CD4-positive, alpha-beta T cell treated with Interleukin-2 at 100 ng/mL for 4 hours (primary cell): ENCODE measurements at places on chromosomes 6 and 20.

- DNase-seq: no peak
Measured at GRCh38 chr6:143090314-143091044, 29.8 kb downstream of the AIG1 start.

GRCh38 chr6:5164092-5164491 lies 79.0 kb downstream of the PPP1R3G start:
- no peak for DNase-seq

- peak; percentile 60 for DNase-seq
Measured at GRCh38 chr20:47274401-47275108, 81.9 kb downstream of the ZMYND8 start.

DNA sequence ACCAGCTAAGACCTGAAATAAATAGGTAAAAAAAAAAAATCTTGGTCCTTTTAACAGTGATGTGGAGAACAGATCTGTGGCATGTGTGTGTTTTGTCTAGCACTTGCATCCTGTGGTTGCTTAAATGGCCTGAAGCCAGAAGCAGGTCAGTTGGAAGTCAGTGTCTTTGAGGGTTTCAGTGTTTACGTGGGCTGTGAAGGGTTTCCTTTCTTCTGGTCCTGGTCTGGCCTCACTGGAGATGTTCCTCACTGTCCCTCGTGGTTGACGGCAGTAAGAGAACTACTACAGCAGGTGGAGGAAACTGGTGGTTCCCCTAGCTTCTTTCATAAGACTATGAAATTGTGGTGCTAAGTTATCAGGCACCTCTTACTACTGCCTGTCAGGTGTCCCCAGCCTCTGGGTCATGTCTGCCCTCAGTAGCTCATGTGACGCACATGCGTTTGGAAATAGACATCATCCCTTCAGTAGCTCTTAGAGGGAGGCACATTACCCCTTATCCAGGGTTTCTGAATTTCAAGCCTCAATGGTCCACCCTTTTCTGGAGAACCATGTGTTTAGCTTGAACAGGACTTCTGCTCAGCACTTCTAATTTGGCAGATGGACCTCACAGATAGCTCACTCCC lies 59.4 kb upstream of the SCP2D1 start:
- no peak for DNase-seq

- DNase-seq: no peak
Measured at GRCh38 chr6:76035713-76036112, 36.7 kb downstream of the IMPG1 start.

DNA sequence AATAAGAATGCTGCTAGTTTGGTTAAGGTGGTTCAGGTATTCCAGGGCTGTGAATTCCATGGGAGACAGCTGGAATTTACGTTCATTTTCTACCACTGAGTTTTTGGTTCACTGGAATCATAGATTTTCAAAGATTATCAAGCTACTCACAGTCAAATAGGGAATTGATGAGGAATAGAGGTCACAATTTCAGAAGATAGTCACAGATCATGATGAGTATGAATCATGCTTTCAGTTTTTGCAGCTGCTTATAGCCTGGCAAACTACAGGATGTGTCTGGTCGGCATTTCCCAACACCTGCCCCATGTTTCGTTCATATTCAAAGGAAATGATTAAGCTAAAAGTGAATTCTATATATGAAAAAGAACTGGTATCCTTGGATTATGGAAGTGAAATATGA lies 58.7 kb downstream of the BCKDHB start:
- DNase-seq: peak; percentile 4

- no peak for DNase-seq
Measured at GRCh38 chr6:25218346-25218745, 60.8 kb upstream of the CARMIL1 start.

DNA sequence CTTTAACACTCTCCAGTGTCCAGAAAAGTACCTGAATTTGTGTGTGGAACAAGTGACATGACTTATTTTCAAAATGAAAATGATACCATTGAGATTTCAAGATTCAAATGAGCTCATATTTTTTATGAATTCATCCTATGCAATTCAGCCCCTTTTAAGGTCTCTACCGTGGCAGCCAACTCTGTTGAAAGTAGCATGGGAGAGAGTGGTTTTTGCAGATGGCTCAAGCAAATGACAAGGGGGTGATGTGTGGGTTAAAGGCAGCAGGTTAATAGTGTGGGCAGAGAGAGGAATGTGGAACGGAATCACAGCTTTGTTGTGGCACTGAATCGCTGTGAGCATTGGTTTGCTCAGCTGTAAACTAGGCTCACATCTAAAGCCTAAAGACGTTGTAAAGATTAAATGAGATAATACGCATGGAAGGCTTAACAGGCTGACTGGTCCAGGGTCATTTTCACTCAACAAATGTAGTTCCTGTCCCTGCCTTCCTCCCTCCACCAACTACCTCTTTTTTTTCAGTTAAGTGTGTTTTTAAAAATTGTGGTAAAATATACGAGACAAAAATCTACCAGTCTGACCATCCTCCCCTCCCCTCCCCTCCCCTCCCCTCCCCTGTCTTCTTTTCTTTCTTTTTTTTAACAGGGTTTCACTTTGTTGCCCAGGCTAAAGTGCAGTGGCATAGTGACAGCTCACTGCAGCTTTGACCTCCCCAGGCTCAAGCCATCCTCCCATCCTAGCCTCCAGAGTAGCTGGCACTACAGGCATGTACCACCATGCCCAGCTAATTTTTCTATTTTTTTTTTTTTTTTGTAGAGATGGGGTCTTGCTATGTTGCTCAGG lies 114.7 kb upstream of the ZNF217 start:
- DNase-seq: peak; percentile 15

- no peak for DNase-seq
Measured at GRCh38 chr20:31593221-31594001, 11.7 kb upstream of the ID1 start.

GRCh38 chr6:70390067-70390466 lies 23.2 kb upstream of the FAM135A start:
- DNase-seq: no peak

- no peak for DNase-seq
Measured at GRCh38 chr6:75065523-75065922, 140.3 kb downstream of the COL12A1 start.

DNA sequence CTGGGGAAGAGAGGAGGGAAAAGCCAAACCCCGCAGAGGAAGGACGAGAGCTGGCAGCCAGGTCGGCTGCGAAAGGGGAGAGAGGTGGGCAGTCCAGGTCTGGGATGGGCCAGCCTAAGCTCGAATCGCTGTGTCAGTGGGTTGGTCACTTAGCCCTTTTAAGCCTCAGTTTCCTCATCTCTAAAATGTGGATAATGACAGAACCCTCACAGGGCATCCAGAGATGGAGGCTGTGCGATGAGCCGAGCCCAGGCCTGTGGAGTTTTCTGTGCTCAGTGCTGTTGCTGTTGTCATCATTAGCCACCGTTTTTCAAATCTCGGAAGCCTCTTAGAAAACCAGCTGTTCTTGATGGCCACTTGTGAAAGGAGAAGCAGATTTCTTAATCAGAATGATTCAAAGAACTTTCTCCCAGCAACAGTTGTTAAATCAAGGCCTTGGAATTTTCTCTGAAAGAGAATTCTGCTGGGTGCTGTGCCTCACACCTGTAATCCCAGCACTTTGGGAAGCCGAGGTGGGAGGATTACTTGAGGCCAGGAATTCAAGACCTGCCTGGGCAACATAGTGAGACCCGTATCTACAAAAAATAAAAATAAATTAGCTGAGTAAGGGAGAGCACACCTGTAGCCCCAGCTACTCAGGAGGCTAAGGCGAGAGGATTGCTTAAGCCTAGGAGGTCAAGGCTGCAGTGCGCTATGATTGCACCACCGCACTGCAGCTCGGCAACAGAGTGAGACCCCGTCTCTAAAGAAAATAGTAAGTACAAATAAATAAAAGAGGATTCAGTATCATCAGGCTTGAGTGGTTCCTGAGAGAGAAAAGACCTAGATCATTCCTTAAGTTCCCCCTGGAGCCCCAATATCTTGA lies 46.3 kb upstream of the ENTPD6 start:
- DNase-seq: no peak

- DNase-seq: no peak
Measured at GRCh38 chr6:158825951-158826306, 6.8 kb upstream of the EZR start.

DNA sequence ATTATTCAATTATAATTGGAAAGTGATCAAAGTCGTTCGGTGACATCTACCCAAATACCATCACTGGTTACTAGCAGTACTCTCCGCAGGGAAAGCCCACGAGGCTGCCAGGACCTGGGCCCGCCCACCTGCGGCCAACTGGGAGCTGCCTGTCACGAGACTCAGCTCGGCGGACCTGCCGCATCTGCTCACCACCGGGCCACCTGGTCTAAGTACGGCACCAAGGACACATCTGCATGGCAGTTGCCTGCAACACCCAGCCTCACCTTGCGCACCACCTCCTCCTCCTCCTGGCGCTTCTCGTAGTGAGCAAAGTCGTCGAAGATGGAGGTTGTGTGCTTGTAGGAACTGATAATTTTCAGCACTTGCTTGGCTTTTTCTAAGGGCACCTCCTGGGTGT lies 13.9 kb downstream of the YTHDF1 start:
- no peak for DNase-seq

DNA sequence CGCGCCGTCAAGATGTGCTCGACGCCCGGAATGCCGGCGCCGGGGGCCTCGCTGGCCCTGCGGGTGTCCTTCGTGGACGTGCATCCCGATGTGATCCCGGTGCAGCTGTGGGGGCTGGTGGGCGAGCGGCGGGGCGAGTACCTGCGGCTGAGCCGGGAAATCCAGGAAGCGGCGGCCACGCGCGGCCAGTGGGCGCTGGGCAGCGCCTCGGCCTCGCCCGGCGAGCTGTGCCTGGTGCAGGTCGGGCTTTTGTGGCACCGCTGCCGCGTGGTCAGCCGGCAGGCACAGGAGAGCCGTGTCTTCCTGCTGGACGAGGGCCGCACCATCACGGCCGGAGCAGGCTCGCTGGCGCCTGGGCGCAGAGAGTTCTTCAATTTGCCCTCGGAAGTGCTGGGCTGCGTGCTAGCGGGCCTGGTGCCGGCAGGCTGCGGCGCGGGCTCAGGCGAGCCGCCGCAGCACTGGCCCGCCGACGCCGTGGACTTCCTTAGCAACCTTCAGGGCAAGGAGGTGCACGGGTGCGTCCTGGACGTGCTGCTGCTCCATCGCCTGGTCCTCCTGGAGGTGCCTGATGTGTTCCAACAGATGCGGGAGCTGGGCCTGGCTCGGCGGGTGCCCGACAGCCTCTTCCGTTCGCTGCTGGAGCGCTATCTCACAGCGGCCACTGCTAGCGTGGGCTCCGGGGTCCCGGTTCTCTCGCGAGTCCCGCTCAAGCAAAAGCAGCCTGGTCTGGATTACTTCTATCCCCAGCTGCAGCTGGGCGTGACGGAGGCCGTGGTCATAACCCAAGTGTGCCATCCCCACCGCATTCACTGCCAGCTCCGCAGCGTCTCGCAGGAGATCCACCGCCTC lies 656 bp downstream of the TDRD6 start:
- DNase-seq: no peak

DNA sequence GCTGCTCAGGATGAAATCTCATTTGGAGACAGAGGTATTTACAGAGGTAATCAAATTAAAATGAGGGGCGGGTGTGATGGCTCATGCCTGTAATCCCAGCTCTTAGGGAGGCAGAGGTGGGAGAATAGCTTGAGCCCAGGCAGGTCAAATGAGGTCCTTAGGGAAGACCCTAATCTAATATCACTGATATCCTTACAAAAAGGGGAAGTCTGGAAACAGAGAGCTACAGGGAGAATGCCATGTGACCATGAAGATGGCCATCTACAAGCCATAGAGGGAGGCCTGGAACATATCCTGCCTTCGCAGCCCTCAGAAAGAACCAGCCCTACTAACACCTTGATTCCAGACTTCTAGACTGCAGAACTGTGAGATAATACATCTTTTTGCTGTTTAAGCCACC lies 8.3 kb downstream of the MTCL3 start:
- DNase-seq: no peak

DNA sequence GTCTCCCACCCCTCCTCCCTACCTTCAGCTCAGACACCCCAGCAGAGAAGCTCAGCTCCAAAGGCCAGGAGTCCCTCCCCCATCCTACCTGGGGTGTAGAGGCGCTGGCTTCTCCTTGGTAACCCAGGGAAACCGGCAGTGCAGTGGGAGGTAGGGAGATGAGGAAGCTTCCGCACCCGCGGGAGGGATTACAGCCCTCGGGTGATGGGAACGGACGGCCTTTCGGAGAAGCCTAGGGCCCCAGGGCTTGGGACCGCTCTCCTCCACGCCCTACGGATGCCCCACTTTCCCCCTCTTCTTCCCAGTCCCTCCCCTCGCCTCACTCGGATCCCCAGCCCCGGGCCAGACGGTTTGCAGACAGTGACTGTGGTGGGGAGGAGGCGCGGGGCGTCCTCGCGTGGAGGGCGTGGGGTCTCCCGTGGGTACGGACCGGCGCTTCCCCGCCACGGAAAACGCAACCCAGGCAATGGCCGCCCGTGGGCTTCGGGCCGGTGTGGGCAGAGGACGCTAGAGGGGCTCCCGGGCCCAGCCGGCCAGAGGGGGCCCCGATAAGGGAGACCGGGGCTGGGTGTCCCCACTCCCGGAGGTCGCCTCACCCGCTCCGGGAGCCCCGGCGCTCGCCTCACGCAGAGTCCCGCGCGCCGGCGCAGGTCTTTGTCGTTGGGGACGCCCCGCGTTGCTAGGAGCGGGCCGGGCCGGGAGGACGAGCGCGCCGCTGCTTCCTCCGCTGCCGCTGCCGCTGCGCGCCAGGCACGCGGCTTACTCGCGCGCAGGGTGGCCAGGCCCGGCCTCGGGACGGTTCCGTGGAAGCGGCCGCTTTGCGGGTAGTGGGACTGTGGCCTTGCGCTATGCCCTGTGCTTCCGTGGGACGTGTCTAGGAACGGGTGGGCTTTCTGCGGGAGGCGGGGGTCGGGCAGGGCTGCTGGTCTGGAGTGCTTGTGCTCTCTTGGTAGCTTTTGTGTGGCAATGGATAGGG lies 15.8 kb downstream of the AARS2 start:
- DNase-seq: peak; percentile 31

- no peak for DNase-seq
Measured at GRCh38 chr20:43528258-43528875, 20.9 kb downstream of the L3MBTL1 start.

DNA sequence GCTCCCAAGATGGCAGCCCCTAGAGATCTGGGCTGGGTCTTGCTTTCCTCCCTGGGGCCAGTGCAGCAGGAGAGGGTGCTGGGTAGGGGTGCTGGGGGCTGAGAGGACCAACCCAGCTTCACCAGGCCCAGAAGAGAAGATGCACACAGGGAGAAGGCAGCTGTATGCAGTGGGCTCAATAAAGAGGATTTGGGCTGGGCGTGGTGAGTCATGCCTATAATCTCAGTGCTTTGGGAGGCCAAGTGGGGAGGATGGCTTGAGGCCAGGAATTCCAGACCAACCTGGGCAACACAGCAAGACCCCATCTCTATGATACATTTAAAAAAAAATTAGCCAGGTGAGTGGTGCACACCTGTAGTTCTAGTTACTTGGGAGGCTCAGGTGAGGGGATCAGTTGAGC lies 25.7 kb upstream of the EMILIN3 start:
- no peak for DNase-seq
